Anterior cingulate cortex (tissue), 58 donors: ENCODE measurements at places on chromosomes 4 and X.

GRCh38 chrX:39112143-39112542, 310.9 kb downstream of the MID1IP1 start:
- DNase-seq = no peak

DNA sequence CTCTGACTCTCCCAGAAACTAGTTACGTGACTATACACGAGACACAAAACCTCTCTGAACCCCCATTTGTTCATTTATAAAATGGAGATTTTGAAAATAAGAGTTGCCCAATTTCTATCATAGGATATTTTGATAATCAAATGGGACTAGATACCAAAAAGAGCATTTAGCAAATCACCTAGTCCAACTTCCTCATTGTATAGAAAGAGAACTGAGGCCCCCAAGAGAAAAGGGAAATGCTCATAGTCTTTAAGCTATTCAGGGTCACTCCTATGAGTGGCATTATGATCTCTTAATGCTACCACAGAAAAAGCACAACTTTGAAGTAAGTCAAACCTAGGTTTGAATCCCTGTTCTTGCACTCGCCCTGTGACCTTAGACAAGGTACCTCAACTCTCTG, 62.7 kb downstream of the BMP15 start:
- no peak for DNase-seq

DNA sequence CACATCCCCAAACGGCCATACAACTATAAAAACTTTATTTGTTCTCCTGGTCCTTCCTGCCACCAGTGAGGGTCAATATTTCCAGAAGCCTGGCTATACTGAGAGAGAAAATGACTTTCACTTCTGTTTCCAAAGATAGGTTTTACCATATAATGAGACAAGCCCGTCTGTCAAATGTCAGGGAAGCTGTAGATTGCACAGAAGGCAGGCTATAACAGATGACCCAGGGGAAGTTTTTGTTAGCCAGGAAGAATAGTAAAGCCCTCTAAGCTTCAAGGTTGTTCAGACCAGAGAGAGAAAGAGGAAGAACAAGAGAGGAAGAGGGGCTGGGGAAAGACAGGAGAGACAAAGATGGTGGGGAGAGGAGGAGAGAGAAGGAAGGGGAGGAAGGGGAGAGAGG, 217.5 kb downstream of the GBA3 start:
- DNase-seq = no peak

DNA sequence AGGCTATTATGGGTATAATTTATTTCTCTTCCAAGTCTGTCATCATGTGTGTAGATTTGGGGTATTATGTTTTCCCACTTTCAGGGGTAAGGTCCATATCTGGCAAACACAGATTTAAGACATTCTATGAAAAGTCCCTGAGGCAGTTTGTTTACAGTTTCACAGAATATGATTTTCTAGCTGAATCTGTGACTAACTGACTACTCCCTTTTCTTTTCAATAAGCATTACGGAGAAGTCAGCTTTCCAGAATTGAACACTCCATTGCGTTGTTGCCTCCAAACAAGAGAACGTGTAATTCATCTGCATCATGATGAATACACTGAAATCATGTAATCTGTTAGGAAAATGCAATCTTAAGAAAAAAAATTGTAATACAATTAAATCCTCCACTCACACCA, 226.7 kb upstream of the SFRP2 start:
- no peak for DNase-seq

DNA sequence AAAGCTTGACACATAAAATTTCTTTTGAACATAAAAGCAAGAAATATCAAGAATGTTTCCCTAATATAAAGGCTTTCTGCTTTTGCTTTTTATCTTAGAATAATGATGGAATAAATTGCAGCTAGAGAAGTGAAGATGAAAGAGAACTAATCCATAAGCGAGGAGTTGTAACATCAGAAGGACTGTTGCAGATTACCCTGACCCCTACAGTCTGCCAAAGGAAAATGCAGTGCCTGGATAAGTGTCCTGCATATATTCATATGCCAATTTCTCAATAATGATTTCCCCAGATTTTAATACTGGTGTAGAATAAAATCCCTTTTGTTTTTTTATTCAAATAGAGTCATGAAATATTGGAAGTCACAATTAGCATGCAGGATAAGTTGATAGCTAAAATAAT, 115.9 kb downstream of the MAGEC2 start:
- DNase-seq = no peak

DNA sequence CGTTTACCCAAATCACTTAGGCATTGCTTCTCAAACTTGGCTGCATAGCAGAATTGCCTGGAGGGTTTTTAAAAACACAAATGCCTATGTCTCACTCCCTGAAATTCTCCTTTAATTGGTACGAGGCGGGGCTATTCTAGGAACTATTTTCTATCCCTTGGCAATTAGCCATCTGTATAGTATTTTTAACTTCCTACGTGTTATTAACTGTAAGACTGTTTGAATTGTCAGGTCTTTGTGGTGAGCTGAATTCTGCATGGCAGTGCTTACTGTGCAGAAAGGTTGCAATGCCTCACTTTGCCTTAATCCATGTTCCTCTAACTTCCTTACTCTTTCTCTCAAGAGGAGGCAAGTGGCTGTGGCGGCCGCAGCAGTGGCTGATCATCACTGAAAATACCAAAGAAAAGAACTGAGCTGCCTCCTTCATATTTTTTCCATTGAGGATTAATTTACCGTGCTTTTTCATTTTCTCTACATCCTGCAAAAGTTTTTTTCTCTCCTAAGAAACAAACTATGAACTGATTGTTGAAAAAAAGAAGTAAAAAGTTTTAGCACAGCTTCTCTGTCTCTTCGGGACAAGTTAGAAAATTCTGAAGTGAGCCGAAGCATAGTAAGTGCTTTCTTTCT, at the start of gene SHROOM3:
Gene SHROOM3 (plus strand): TSS at position 329 of the 627 bp plus-strand sequence. CDS start 824 bp downstream, outside the sequence.
- DNase-seq = no peak

DNA sequence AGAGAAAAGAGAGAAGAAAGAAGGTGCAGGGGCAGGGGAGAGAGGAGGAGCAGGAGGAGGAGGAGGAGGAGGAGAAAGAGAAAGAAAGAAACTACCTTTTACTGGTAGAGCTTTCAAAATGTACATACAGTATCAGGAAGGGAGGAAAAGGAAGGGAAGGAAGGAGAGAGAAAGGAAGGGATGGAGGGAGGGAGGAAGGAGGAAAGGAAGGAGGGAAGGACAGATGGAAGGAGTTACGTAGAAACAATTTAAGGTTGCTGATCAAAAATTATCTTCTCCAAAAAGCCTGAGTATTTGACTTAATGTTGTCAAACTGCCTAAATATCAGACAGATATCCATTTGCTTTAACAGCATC, 13.4 kb downstream of the TBC1D9 start:
- DNase-seq = no peak
